Stimulated activated CD8-positive, alpha-beta memory T cell treated with anti-CD3 and anti-CD28 coated beads, Interleukin-4, amount 100 ng/mL, for 1 hour (primary cell): ENCODE measurements at places on chromosomes 4 and X.

- no peak for DNase-seq
Observed at GRCh38 chrX:1327651-1328304, 8.8 kb upstream of the IL3RA start.

DNA sequence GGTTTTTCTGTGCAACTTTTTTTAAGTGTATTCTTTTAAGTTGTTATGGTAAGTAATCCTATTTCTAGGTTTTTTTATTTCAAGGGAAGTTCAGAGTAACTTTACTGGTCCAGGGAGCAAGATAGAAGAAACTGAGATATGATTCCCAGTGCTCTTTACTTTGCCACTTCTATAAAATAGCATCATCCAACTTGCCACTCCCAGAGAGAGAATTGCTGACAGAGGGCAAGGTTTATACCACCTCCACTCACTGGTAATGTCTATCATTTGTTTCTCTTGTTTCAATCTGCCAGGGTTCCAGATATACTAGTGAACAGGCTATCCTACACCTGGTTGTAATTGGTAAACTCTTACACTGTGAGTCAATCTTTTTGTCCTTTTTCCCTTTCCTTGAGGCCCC, 3.5 kb upstream of the CLCN3 start:
- DNase-seq, result no peak

DNA sequence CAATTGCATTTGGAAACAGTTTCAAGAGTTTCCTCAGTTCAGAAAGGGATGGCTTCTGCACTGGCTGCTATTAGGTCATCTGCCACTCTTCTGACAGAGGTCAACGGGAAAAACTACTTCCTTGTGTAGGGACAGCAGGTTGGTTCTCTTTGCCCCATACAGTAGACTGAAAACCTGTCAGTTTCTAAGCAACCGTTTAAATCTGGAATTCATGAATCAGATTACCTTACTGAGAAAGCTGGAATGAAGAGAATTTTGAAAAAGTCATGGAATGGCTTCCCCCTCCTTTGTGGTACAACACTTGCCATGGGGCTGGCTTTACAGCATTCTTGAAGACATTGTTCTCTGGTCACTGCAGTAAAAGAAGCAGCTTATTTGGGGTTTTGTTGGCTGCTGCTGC, 240.3 kb downstream of the IL1RAPL2 start:
- no peak for DNase-seq

- DNase-seq, result no peak
Observed at GRCh38 chr4:6393544-6394475, 78.6 kb downstream of the PPP2R2C start.

DNA sequence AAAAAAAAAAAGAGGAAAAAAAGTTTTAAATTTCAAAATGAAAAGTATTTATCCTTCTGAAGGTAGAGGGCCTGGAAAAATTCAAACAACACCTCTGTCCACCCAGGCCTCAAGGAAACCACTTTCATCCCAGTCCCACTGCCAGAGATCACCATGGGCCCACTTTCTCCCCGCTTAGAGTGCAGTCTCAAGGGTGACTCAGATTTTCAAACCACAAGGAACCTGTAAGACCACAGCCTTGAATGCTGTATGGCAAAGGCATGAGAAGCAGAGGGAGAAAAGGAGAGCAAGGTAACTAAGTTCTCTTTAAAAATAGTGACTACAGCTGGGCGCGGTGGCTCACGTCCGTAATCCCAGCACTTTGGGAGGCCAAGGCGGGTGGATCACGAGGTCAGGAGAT, 87.9 kb upstream of the PACRGL start:
- DNase-seq, result no peak

DNA sequence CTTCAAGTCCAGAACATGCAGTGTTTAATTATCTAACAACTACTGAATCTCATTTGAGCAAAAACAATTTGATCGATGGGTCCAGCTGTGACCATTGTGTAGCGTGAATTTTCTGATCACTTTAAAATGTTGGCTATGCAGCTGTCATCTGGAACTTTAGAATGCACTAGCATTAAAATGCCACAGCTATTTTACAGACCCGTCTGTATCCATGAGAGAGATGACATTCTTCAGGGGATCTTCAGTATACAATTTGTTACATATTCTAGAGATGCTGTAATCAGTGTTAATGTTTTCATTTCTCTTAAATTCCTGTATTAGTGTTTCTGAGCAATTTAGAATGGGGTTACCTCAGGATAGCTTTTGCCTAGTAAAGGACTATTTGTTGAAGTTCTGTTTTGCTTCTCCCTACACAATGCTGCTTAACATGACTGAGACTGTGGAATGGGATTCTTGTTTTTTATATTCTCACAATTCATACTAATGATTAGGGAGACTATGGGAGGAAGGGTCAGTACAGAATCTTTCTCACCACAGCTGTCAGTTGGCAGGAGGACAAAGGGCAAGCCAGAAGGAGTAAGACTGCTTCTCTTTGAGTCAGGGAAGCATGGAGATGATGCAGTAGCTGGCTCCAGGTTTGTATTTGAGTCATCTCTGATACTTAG, 13.2 kb upstream of the CTSO start:
- DNase-seq, result no peak

GRCh38 chrX:89033723-89034122, 286.7 kb downstream of the CPXCR1 start:
- DNase-seq, result no peak
